A549 treated with ZK216348 at 1 μM for 4 hours (cell line): ENCODE measurements at places on chromosomes 7 and 10. TPM values are rescaled to one million over a fixed set of nuclear protein-coding genes. Genes with fewer than 3 reads are reported as not detected.

RHOBTB1 gene
- total RNA-seq, result 8.8 to 12.8 TPM (median 9.4 TPM) in 5 replicates

DLG5 gene
- 24.7 to 39.8 TPM (median 34.3 TPM) in 5 replicates for total RNA-seq

BAZ1B gene
- total RNA-seq, result 53.5 to 68.3 TPM (median 62.9 TPM) in 5 replicates

OPN1SW gene
- total RNA-seq, result not detected in 5 replicates

ZNRF2 gene
- total RNA-seq, result 3.9 to 7.6 TPM (median 5.9 TPM) in 5 replicates

CACNB2 gene
- total RNA-seq, result not detected in 5 replicates

DRGX gene
- total RNA-seq, result not detected in 5 replicates

PCGF5 gene
- total RNA-seq, result 32.8 to 44.6 TPM (median 38.2 TPM) in 5 replicates

SSC4D gene
- 0.92 to 2.2 TPM (median 1.0 TPM) in 5 replicates for total RNA-seq
